ENCODE measurements at places on chromosomes 12 and 14.

- DNase-seq = no peak
Measured at GRCh38 chr12:26872625-26873024, 39.6 kb upstream of the ITPR2 start.

DNA sequence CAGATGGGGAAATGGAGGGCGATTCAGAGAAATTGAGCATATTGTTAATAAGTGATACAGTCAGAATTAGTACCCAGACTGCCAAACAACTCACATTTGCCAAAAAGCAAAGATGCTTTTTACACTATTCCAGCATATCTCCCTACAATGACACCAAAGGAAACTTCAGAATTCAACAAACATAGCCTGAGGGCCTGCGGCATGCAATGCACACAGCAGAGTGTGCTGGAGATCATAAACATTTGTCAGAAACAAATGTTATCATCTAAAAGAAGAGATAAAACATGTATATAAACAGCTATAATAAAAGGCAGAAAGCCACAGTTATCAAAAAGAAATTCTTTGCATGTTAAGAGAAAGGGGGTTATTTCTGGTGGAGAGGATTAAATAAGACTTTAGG, 20.1 kb upstream of the GARIN6 start:
- DNase-seq = peak; percentile 16

DNA sequence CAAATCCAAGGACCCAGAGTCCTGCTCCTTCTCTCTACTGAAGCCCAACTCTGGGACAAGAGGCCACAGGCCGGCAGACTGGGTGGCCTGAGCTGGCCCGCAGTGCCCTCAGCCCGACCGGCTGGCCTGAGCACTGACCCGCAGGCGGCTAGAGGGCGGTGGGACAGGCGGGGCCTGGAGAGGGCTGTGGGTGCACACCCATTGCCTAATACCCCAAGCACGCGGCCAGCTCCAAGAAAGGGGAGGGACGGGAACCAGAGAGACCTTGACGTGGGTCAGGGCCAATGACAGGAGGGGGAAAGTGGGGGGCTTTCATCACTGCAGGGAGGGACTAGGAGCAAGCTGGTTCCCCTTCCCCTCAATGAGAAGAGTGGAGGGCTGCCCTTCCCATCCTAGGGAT, 2.0 kb upstream of the WNT10B start:
- DNase-seq = no peak

- no peak for DNase-seq
Measured at GRCh38 chr14:45906257-45906656, 653.3 kb upstream of the MIS18BP1 start.

GRCh38 chr14:104665114-104665656, 24.2 kb upstream of the INF2 start:
- no peak for DNase-seq

DNA sequence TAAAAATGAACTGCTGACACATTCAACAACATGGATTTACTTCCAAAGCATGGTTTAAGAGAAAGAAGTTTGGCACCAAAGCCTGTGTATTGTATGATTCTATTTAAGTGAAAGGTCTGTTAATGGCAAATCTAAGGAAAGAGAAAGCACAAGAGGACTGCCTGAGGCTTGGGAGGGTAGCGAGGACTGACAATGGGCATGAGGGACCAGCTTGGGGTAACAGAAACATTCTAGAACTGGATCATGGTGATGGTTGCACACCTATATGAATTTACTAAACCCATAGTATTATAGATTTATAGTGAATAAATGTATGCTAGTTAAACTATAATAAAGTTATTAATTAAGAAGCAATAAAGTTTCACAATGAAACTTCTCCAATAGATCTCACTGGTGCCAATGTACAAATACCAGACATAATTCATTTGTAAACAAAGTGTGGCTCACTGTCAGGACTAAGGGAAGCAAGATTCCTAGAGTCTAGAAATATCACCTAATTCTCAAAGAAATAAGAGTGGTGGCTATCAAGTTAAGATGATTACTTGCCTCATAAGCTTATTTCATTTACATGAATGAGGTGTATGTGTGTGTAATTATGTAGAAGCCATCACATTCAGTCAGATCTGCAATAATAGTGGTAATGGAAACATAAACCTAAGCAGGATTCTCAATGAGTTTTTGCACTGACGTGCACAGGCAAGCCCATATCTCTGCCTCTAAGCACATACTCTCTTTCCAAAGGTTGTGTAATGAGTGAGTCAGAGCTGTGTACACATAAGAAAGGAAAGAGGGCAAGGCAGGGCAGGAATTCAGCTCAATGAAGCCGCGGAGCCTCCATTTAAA, 353.4 kb downstream of the KCNH5 start:
- DNase-seq = peak; percentile 97

- peak; percentile 100 for DNase-seq
Measured at GRCh38 chr12:52147367-52147963, 44.3 kb downstream of the KRT80 start.

- DNase-seq = no peak
Measured at GRCh38 chr12:9866860-9867269, 2.3 kb downstream of the CLEC2B start.

DNA sequence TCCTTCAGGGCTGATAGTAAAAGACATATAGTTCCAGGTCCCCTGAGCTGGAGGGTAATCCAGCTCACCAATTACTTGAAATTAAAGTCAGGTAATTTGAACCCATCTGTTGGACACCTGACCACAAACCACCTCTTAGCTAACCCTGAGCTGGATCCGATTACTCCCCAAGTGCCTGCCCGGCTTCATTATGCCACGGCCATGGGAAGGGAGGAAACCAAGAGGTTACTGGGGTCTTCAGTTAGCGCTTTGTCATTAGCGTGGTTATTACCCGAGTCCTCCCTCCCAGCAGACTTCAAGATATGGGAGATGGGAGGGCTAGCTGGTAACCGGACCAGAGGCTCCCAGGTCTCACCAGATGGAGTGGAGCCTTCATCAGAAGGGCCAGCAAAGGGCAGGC, 1071.4 kb downstream of the BCL11B start:
- no peak for DNase-seq

GRCh38 chr14:65604936-65605335, 192.4 kb downstream of the FUT8 start:
- DNase-seq = no peak

DNA sequence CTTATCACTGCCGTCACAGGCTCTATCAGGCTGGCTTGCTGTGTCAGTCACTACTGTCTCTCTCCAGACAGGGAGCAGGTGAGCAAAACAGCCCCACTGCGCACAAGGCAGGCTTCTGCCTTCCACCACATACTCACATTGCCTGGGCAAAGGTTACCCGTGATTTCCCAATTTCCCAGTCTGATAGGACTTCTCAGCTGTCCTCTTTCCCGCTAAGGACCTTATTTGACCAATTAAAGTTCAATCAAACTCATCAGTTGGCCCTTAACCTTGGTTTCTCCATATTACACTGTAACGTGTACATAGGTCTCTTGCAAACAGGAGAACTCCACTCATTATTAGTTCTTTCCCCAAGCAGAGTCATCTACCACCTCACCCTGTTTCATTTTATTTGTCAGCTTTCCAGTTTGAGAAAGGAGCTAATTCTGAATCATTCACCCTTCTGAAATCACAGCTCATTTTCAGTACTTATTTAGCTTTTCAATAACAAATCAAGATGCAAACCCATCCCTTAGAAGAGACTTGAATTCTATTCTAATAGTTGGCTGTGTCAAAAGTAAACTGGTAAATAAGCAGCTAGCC, 170.8 kb downstream of the ESR2 start:
- DNase-seq = no peak

GRCh38 chr12:3964439-3964838, 91.2 kb upstream of the PARP11 start:
- DNase-seq = no peak

Measured in NCI-H226 (cell line).